ENCODE measurements at places on chromosomes 3 and 15.

DNA sequence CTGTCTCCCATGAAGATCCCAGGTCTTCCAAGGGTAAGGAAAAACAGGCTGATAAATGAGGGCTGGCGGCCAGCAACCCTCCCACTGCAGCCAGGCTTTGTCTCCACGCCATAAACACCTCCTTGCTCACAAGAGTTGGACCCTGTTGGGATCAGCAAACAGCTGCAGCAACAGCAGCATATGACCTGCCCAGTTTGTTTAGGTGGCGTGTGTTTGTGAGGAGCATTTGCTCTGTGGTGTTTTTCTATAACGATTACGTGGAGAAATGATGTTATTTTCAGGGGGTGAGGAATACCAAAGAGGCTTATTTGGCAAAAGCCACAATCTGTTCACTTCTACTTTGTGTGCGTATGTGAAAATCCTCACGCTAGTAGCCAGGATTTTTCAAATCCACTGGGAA, 58.5 kb downstream of the RFTN1 start:
- DNase-seq, result no peak
- H3K27ac ChIP-seq, result peak overlapping the region; percentile 14
- peaks cover 72% of the 10 kb centered on the region for H3K4me1 ChIP-seq
- no peaks in the 10 kb centered on the region for H3K27me3 ChIP-seq

DNA sequence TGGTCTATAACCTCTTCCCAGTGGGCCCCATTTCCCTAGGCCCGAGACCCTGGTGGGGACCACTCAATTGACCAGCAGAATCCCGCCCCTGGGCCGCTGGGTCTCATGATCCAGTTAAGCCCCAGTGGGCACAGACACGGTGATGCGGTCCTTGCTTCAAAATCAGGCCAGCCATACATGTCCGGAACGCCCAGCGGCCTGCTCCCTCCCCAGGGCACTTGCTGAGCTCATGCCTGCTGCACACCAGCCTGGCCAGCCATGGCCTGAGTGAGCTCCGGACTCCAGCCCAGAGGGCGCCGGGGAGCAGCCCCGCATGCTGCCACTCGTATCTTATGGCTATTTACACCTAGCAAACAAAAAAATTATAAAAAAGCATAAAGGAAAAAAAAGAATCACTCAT, 34.4 kb upstream of the IQSEC1 start:
- DNase-seq, result no peak
- peaks cover 38% of the 10 kb centered on the region for H3K4me1 ChIP-seq
- H3K27me3 ChIP-seq, result no peaks in the 10 kb centered on the region
- no peak overlapping the region for H3K27ac ChIP-seq
- H3K36me3 ChIP-seq, result no peaks in the 10 kb centered on the region
- no peak overlapping the region for H3K4me3 ChIP-seq

- peaks cover 26% of the 10 kb centered on the region for H3K36me3 ChIP-seq
- H3K27ac ChIP-seq, result peak overlapping the region; percentile 62
- no peak for DNase-seq
- no peaks in the 10 kb centered on the region for H3K27me3 ChIP-seq
- H3K4me3 ChIP-seq, result no peak overlapping the region
Observed at GRCh38 chr3:185629554-185630181, 43.6 kb downstream of the SENP2 start.

DNA sequence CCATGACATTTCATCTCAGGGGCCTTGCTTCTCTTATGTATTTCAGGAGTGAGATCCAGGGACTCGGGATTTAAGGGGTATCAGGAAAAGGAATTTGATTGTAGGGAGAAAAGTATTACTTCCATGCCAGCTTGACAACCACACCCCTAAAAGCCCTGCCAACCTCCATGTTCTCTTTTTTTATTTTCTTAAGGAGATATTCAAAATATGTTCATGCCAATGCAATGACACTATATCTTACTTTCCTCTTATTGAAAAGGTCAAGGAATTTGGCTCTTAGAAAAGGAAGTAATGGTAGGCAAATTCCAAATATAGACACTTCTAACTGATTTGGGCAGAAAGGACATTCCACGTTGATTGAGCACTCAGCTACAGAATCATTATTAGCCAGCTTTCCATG, 407.5 kb upstream of the NECTIN3 start:
- no peak for DNase-seq
- no peak overlapping the region for H3K4me3 ChIP-seq
- H3K4me1 ChIP-seq, result no peaks in the 10 kb centered on the region
- no peaks in the 10 kb centered on the region for H3K27me3 ChIP-seq

DNA sequence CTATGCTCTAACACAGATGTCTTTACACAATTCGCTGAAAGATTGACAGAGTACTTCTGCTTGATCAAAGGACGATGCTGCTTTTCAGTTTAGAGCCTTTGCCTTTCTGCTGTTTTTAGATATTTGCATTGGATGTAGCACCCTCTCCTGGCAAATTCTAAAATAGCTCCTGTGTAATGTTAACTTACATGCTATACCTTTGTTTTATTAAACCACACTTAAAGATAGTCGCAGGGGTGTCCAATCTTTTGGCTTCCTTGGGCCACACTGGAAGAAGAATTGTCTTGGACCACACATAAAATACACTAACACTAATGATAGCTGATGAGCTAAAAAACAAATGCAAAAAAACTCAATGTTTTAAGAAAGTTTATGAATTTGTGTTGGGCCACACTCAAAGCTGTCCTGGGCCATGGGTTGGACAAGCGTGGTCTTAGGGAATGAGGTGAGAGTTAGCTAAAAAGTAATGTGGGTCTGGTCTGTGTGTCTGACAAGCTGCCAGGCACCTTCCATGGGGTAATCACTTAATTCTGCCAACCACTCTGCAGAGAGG, 62.9 kb downstream of the ATG7 start:
- no peak overlapping the region for H3K4me3 ChIP-seq
- no peak for DNase-seq
- peaks cover 13% of the 10 kb centered on the region for H3K36me3 ChIP-seq
- no peaks in the 10 kb centered on the region for H3K27me3 ChIP-seq
- H3K4me1 ChIP-seq, result peaks cover 6% of the 10 kb centered on the region

GRCh38 chr3:164498917-164499316, 579.4 kb downstream of the SI start:
- no peak for DNase-seq
- H3K4me3 ChIP-seq, result no peak overlapping the region
- no peaks in the 10 kb centered on the region for H3K27me3 ChIP-seq
- H3K4me1 ChIP-seq, result no peaks in the 10 kb centered on the region
- H3K27ac ChIP-seq, result no peak overlapping the region

GRCh38 chr3:192408647-192409200, 318.6 kb downstream of the FGF12 start:
- no peak overlapping the region for H3K27ac ChIP-seq
- H3K4me3 ChIP-seq, result peak overlapping the region; percentile 62
- peaks cover 39% of the 10 kb centered on the region for H3K27me3 ChIP-seq
- no peak for DNase-seq

GRCh38 chr15:50066202-50066601, 52.8 kb downstream of the ATP8B4 start:
- no peak overlapping the region for H3K4me3 ChIP-seq
- H3K4me1 ChIP-seq, result peaks cover 12% of the 10 kb centered on the region
- H3K27me3 ChIP-seq, result peaks cover 16% of the 10 kb centered on the region
- no peak overlapping the region for H3K27ac ChIP-seq
- H3K36me3 ChIP-seq, result no peaks in the 10 kb centered on the region
- peak; percentile 4 for DNase-seq

DNA sequence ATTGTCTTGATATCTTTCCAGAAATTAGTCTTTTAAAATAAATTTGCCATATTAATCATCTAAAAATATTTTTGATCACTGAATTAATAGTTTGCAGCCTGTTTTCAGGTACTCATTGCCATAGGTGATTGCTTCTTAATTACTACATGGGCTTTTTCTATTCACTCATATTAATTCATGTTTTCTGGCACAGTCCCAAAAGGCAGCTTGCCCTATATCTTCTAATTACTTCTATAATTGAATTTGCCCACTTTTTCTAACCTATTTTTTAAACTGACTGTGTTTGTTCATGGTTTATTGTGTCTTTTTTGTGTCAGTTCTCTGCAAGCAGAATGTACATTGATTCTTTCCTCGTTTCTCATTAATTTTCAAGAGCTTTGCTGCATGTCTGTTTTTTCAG, 85.7 kb upstream of the SOX2 start:
- H3K36me3 ChIP-seq, result no peaks in the 10 kb centered on the region
- peaks cover 5% of the 10 kb centered on the region for H3K27me3 ChIP-seq
- H3K4me3 ChIP-seq, result no peak overlapping the region
- DNase-seq, result no peak
- H3K27ac ChIP-seq, result no peak overlapping the region

GRCh38 chr3:32614956-32615355, 44.3 kb upstream of the DYNC1LI1 start:
- H3K27ac ChIP-seq, result no peak overlapping the region
- H3K4me1 ChIP-seq, result no peaks in the 10 kb centered on the region
- H3K4me3 ChIP-seq, result no peak overlapping the region
- peaks cover 11% of the 10 kb centered on the region for H3K27me3 ChIP-seq
- DNase-seq, result no peak

DNA sequence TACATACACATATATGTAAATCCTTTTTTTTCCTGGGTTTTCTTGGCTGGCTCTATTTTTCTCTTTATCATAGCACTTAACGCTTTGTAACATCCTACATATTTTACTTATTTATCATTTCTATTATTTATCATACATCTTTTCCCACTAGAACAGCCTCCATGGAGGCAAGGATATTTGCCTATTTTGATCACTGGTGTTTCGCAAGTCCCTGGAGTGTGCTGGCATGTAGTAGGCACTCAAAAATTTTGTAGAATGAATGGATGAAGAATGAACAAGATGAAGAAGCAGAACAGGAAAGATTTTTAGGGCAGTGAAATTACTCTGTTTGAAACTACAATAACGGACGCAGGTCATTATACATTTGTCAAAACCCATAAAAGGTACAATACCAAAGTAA, 83.0 kb upstream of the PTX3 start:
- H3K36me3 ChIP-seq, result no peaks in the 10 kb centered on the region
- no peak overlapping the region for H3K4me3 ChIP-seq
- H3K27ac ChIP-seq, result no peak overlapping the region
- peaks cover 3% of the 10 kb centered on the region for H3K27me3 ChIP-seq

GRCh38 chr3:143334231-143334630, 214.7 kb downstream of the CHST2 start:
- no peaks in the 10 kb centered on the region for H3K27me3 ChIP-seq
- H3K4me3 ChIP-seq, result no peak overlapping the region
- DNase-seq, result no peak
- H3K4me1 ChIP-seq, result peaks cover 10% of the 10 kb centered on the region
- H3K36me3 ChIP-seq, result peaks cover 2% of the 10 kb centered on the region

DNA sequence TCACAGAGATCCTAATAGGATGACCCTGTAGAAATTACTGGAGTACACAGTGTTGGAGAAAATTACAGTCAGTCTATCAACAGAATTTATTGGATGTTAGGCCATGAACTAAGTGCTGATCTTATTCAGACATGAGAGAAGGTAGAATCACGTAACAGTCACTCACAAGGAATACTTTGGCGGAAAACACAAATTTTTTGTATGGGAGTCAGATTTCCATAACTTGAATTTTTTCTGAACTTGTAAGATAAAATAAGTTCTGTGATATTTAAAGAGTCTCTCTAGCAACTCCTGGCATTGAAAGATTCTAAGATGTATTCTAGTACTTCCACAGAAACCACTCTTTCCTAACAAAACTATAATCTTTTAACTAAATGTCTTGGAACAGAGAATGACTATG, 178.8 kb upstream of the MME start:
- H3K27me3 ChIP-seq, result no peaks in the 10 kb centered on the region
- no peaks in the 10 kb centered on the region for H3K36me3 ChIP-seq
- no peak for DNase-seq
- H3K4me1 ChIP-seq, result no peaks in the 10 kb centered on the region

DNA sequence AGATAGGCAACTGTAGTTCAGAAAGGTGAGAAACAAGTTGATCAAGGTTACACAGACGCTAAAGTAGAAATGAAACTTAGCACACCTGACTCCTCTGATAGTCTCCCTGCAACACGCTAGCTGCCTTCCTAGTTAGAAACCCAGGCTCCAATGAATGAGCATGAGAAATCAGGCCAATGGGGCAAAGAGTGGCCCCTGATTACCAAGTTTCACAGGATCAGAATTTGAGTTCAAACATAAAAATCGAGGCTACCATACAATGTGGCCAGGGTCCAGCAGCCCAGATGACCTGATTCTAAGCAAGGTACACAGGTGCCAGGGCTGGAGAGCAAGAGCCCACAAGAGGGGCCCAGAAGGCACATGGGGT, 7.7 kb downstream of the PLD1 start:
- DNase-seq, result no peak
- no peaks in the 10 kb centered on the region for H3K4me1 ChIP-seq
- H3K4me3 ChIP-seq, result no peak overlapping the region
- H3K27me3 ChIP-seq, result peaks cover 7% of the 10 kb centered on the region
- no peak overlapping the region for H3K27ac ChIP-seq

DNA sequence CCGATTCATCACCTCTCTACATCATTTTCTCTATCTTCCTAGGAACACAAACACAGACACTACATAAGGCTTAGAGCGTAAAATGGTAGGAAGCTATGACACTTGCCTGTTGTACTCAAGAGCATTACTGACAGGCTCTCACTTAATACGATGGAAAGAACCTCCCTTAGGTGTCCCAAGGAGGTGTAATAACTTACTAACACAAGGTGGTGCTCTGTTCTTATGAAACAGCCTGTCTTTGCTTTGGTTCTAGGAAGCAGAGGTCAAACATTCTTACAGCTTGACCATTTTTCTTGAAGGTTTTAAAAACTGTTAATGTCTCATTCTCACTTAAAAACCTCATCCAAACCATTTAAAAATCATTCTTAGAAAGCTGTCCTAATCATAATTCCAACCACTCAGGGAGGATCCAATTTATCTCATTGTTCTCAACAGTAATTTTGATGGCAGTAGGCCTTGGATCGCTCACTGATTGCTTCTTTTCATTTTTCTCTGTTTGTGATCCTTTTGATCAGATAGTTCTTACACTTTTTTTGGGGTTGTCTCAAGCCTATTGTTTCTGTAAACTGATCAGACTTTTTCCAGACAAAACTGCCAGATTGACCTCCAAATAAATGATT, 317.8 kb upstream of the AGTR1 start:
- H3K27me3 ChIP-seq, result no peaks in the 10 kb centered on the region
- H3K4me1 ChIP-seq, result no peaks in the 10 kb centered on the region
- no peak overlapping the region for H3K4me3 ChIP-seq

DNA sequence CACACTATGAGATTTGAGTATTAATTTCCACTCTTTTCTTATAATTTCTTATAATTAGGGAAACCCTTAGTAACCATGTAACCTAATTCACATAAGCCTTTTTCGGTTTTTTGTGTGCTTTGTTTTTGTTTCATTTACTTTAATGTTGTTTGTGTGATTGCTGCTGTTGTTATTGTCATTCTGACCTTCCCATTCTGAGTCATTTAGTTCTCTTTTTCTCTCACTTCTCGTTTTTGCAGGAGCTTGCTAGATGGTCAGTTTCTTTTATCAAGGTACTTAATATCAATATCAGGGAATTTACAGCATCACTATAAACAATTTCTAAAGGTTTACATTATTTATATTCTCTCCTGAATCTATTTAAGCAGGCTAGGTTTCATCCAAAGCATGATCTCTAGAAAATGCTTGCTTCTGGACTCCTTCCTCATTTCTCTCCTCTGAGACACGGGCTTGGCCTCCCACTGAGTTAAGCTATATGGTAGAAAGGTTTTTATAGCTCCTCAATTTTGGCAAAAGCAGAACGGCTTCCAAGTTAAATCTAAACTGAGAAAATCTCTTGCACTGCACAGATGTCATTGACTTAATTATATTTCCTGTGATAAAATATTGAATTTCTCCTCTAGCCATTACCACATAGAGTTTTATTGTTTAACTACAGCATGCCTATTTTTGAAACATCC, 534.2 kb downstream of the NSUN3 start:
- no peak overlapping the region for H3K27ac ChIP-seq
- no peak overlapping the region for H3K4me3 ChIP-seq
- no peaks in the 10 kb centered on the region for H3K36me3 ChIP-seq
- H3K4me1 ChIP-seq, result no peaks in the 10 kb centered on the region

- H3K4me3 ChIP-seq, result no peak overlapping the region
- H3K36me3 ChIP-seq, result peaks cover 53% of the 10 kb centered on the region
- H3K27ac ChIP-seq, result peak overlapping the region; percentile 73
- DNase-seq, result no peak
Observed at GRCh38 chr15:74845208-74845568, 2.2 kb upstream of the ULK3 start.

Measured in stimulated activated naive B cell treated with anti-CD40 and anti-IgM and Interleukin-4, amounts not matched to agents 10 μg/mL and 1 μg/mL and 100 μg/mL, for 72 hours (primary cell).